ENCODE measurements at places on chromosomes 7 and 10.

GRCh38 chr10:58932577-58933314 is 243.7 kb upstream of the PHYHIPL start:
- no peak for DNase-seq

DNA sequence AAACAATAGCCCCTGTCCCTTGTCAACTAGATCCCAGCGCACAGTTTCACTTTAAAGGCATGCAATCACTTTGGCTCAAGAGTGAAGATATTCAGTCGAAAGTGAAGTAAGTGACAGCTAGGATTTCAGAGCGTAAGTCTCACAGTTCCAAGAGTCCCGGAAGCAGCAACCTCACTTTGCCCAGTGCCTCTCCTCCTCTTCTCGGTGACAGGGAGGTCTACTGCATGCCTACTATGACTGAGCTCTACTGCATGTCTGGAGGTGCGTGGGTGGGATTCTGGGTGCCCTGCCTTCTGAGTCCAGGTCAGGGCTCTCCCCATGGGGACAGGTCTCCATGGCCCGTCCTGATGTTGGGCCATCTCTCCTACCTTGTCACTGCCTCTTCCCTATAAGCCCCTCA is 17.0 kb downstream of the PRKCQ start:
- DNase-seq, result no peak

DNA sequence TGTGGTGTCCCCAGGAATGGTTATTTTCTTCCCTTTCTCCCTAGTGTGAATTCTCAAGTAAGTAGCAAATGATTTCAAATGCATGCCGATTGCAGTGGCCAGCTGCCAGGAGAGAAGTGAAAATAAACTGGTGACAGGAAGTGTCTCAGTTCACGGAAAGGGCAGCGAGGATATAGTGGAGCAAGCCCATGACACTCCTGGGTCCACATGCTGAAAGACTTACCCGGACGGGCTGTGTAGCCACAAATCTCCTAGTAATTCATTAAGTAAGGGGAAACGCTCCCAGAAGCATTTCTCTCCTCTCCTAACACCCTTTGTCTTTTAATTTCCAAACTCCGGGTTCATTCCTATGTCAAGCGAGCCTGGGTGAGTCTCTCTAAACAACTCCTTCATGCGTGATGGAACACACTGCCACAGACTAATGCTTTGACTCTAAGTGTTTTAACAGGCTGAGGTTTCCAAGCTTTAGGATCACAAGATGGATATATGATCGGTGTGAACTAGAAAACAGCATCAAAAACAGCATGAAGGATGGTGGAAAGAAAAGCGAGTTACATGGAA is 125.6 kb downstream of the CYP26A1 start:
- DNase-seq, result no peak

GRCh38 chr7:157211690-157212089 is 73.0 kb downstream of the UBE3C start:
- DNase-seq, result no peak

DNA sequence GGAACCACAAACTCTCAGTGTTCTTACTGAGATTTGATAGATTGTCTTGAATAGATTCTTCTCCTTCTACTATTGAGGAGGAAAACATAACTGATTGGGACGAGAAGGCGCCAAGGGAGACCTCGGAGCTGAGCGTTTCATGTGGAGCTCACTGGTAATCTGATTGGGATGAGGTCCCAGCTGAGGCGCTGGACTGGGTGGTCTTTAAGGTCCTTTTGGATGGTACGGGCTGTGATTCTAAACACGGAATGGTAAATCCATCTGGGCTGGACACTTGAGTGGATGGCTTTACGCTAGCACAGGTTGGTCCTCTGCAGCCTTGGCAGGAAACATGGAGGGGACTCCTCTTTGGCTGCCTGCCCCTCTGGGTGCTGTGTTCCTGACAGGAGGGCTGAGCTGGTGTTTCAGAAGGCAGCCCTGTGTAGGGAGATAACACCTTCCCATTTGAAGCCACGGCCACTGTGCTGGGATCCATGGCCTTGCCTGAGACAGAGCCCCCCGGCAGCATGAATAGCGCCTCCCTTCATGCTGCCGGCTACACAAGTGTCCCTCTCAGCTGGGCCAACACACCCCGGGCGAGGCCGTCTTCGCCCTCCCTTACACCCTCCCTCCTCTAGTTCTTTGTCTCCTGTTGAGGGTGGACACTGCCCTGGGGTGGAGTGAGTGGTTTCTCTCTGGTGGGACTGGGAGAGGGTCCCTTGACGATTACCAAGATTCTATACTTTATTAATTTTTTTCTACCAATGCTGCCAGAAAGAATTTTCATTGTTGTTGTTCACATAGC is 203.2 kb upstream of the SHH start:
- DNase-seq, result no peak

DNA sequence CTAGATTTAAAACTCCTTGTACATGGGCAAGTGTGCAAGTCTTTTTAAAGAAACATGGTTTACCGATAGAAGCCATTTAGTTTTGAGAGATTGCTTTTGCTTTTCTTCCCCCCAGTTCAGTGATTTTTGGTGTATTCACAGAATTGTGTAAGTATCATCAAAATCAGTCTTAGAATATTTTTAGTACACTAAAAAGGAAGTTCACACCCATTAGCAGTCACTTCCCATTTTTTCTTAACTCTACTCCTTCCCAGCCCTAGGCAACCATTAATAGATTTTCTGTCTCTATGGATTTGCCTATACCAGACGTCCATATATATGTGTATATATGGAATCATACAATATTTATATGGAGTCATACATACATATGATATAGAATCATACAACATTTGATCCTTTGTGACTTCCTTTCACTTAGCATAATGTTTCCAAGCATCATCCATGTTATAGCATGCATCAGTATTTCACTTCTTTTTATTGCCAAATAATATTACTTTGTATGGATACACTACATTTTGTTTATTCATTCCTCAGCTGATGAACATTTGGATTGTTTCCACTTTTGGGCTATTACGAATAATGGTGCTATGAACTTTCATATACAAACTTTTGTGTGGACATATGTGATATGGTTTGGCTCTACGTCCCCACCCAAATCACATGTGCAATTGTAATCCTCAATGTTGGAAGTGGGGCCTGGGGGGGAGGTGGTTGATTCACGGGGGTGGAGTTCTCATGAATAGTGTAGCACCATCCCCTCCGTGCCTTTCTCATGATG is 16.5 kb upstream of the ARL4A start:
- DNase-seq, result no peak

DNA sequence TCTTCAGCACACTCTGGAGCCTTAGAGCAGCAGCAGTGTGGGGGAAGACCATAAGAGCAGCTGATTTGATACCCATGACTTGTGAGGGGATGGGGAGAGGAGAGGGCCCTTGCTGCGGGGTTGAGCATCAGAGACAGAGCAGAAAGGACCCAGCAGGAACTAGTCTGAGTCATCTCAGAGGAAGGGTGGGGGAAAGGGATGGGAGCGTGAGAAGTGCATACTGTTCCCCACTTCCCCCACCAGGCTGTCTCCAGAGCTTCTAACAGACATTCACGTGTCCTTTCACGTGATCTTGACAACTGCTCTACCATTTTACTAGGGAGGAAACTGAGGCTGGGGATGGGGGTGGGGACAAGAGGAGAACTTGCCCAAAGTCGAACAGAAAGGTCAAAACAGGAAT is 38.7 kb downstream of the FAM241B start:
- DNase-seq, result no peak

DNA sequence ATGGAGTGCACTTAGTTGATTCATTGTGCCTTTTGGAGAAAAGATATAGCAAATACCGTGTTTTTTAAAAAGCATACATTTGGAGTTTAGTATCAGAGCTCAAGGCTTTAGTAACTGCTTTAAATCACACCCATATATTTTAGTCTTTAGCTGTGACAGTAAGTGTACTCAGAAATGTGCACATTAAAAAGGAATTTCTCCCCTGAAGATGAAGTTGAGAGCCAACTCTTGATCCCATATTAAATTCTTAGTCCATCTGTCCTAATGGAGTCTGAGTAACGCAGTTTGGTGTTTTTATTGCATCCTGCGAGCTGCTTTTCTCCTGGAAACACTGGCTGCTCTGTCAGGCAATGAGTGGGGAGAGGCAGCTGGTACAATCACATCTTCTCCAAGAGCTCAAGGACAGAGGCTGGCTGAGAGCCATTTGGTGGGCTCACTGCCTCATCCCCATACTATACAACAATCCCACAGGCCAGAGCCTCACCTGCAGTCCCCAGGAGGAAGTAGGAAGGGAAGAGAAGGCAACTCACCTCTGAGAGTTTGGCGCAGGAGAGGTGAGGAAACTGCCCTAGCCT is 473.6 kb upstream of the C7orf33 start:
- DNase-seq, result no peak

- no peak for DNase-seq
These were observed 405.7 kb downstream of the INHBA start for GRCh38 chr7:41297166-41297565.

DNA sequence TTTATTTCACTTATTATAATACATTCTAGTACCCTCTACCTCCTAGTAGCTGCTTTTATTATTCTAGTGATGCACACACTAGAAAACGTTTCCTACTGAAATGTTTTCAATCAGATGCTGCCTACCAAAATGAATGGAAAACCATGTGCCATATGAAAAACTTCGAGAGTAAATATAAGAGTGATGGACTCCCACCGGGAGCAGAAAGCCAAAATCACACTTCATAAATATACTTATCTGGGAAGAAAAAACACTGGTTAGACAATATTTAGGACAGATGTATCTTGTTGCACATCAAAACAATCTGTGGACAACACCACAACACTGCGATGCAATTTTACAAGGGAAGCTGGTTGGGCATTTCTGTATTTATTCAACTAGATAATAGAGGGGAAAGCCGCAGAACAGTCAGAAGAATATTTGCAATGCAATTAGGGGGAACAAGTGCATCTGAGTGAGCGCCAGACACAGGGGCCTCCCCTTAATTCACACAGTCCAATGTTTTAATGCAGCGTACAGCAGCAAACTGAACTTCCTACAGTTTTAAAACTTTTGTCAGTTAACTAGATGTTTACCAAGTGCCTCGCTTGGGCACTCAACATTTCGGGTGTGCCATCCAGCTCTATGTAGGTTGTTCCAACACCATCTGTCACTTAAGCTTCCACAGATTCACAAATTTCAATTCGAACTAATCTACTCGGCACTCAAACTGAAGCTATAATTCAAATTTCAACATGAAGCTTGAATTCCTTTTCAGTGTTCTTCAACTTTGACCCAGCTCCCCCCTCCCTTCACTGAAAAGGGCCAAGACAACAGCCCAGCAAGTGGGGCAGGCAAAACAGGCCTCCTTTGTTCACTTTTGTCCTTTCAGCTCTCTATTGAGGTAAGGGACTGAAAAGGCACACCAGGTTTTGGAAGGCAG is 7.4 kb downstream of the NRCAM start:
- DNase-seq, result no peak

DNA sequence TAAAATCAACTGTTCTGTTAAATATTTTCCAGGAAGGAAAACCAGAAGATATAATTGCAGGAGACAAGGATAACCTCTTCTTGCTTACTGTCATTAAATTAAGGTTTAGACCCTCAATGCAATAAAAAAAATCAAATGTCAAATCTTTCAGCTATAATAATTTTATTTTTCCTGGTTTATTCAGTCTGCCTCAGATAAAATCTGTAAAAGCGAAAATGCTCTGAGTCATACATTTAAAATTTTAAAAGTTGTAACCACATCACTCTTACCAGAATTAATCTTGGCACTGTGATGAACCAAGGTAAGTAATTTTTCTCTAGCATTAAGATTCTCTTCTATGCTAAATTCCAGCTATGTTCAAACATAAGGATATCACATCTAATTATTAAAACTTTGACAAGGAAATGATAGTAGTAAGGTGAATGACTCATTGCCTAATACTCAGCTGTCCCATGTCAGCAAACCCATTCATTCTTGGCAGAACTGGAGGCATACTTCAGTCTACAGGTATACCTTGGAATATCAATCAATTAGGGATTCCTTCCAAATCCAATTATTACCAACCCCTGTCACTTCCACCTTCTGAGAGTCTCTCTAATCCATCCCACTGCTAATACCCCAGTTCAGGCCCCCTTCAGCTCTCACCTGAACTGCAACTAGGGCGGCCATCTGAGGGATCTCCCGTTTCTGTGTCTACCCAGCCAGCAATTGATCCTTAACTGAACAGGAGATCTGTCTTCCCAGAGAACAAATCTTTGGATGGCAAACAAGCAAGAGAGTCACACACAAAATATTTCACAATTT is 434.1 kb downstream of the GRM8 start:
- DNase-seq, result no peak

- DNase-seq, result no peak
These were observed 183.8 kb downstream of the SKAP2 start for GRCh38 chr7:26680587-26680986.

- DNase-seq, result no peak
These were observed 250.8 kb downstream of the ELFN1 start for GRCh38 chr7:1920881-1921280.

DNA sequence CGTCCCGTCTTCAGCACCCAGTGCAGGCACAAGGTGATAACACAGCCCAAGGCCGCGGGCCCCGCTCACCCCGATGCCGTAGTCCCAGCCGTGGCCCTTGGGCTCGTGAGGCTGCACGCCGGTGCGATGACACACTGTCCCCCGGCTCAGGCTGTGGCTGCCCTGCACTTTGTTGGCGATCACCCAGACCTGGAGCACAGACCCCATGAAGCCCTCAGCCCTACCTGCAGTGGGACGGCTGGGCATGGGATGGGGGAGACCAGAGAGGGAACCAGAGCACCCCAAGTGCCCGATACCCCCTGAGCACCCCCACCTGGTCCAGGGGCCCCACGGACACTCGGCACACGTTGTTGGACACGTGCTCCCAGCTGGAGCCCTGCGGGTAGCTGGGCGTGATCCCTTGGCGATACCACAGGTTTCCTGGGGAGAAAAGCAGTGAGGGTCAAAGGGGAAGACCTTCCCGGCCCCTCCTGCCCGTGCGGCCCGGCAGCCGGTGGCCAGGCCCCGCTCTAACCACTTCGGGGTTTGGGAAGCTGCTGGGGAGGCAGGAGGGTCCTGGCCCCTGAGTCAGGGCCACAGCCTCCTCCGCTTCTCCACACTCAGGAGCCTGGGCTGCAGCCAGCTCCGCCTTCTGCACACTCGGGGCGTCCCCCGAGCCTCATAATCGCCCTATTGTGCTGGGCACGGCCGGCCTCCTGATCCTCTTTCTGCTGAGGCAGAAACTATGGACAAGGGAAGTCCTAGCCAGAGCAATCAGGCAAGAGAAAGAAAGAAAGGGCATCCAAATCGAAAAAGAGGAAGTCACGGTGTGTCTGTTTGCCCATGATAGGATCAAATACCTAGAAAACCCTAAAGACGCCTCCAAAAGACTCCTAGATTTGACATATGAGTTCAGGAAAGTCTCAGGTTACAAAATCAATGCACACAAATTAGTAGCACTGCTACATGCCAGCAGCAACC is 6.7 kb downstream of the BHLHA15 start:
- no peak for DNase-seq

GRCh38 chr7:105198223-105198622 is 184.2 kb downstream of the KMT2E start:
- DNase-seq, result no peak

- peak; percentile 27 for DNase-seq
These were observed 742 bp downstream of the LMBR1 start for GRCh38 chr7:156892081-156892800.

Data from stimulated activated CD8-positive, alpha-beta memory T cell treated with anti-CD3 and anti-CD28 coated beads, Interleukin-4, amount 100 ng/mL, for 1 hour (primary cell).